GM23248 (cell line): ENCODE measurements at places on chromosomes 4 and X.

DNA sequence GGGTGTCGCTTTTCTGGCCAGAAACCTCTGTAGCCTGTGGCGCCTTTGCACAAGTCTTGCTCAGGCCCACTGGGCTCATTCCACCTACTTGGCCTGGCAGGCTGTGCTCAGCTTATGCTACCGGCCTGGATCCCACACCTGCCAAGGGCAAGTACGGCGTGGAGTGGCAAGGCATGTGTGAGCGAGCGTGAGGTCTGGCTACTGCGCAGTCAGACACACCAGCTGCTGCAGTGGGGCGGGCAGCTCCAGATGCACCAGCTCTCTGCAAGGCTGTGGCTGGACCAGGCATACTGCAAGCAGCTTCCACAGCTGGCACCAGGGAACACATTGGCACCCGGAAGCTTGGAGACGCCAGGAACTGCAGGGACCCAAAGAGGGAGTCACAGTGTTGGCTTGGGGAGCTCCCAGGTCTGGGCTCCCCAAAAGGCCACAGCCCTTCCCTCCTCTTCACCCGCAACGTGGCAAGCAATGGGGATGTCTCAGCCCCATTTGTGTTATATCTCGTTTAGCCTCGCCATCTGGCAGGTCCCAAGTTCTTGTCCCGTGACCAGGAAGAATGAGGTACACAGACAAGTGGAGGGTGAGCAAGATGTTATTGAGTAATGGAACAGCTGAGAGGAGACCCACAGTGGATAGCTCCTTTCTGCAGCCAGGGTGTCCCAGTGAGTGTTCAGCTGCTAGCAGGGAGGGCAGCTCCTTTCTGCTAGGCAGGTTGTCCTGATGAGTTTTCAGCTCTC is 3.8 kb upstream of the FBXW7 start:
- DNase-seq = no peak

GRCh38 chr4:153257991-153258390 is 53.7 kb downstream of the TRIM2 start:
- no peak for DNase-seq

DNA sequence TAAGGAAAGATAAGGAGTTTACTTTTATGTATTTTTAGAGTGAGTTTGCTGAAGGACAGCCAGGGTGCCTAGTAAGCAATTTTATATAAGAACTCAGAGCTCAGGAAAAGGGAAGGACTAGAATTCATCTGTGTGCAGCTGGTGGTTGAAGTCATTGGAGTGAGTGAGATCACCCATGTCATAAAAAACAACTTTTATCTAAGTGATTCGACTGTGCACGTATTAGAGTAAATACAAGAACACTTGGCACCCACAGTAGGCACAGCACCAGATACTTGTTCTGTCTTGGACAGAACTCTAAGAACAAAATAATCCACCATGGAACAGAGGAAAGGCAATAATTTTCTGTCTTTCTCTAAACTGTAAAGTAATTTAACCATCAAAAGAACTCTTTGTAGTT is 31.6 kb downstream of the SYNPO2 start:
- no peak for DNase-seq

- DNase-seq = no peak
Observed at GRCh38 chr4:8655411-8656184, 63.0 kb downstream of the CPZ start.

DNA sequence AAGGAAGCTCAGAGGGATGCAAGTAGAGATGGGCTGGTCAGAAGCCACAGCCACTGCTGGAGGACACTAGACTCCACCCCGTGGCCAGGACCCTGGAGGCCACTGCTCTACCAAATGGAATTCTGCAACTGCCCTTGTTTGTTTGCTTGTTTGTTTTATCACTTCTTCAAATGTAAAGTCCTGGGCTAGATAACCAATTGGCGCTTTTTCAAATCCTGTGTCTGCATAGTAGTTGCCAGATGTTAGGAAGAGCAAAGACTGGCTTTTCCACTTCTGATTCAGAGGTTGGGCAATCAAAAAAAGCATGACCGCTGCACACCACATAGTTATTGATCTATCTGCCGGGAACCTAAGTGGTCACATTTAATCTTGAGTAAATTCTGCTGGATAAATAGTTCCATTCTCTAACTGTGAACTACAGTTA is 255.2 kb upstream of the SFRP2 start:
- peak; percentile 59 for DNase-seq

DNA sequence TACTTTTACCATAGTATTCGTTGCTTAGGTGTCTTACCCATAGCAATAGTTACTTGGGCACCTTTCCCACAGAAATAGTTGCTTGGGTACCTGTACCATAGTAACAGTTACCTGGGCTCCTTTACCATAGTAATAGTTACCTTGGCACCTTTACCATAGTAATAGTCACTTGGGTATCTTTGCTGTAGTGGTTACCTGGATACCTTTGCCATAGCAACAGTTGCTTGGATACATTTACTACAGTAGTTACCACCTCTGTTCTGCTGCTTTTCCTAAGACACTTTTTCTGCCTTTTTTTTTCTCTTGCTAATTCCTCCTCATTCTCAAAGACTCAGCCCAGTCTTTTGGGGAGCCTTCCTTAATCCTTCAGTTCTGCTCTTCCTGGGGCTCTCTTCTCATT is 272.8 kb upstream of the PUDP start:
- DNase-seq = no peak

DNA sequence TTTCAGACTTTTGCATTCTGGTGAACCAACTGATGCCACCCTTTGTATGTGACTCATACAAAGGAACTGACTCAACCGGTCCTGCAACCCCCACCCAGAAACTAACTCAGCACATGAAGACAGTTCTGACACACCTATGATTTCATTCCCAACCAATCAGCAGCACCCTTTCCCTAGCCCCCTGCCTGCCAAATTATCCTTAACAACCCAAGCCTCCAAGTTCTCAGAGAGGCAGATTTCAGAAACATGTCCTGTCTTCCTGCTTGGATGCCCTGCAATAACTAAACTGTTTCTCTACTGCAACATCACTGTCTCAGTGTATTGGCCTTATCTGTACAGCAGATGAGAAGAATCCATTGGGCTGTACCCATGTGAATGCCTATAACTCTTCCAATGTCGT is 284.7 kb downstream of the CAMK2D start:
- DNase-seq = peak; percentile 67

GRCh38 chr4:83282049-83282535 is 2.5 kb downstream of the COQ2 start:
- DNase-seq = peak; percentile 63

GRCh38 chr4:119493419-119493818 is 135.2 kb downstream of the PDE5A start:
- peak; percentile 42 for DNase-seq

DNA sequence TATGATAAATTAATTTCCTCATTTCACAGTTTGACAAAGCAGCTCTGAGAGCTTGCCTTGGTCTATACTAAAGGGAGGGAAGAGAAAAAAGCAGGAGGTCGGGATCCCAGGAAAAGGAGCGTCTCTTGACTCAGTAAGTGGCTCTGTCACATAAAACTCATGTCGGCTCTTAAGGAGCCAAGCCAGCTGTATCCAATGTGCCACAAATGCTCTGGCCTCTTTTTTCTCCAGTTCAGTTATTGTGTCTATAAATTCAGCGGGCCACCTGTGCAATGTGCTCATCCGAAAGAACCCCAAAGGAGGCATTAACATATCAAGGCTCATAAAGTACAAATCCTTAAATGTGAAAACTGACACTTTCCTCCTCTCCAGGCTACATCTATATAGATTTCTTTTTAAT is 337.7 kb upstream of the FAM241A start:
- DNase-seq = no peak

GRCh38 chr4:96035727-96036126 is 195.8 kb downstream of the PDHA2 start:
- no peak for DNase-seq

DNA sequence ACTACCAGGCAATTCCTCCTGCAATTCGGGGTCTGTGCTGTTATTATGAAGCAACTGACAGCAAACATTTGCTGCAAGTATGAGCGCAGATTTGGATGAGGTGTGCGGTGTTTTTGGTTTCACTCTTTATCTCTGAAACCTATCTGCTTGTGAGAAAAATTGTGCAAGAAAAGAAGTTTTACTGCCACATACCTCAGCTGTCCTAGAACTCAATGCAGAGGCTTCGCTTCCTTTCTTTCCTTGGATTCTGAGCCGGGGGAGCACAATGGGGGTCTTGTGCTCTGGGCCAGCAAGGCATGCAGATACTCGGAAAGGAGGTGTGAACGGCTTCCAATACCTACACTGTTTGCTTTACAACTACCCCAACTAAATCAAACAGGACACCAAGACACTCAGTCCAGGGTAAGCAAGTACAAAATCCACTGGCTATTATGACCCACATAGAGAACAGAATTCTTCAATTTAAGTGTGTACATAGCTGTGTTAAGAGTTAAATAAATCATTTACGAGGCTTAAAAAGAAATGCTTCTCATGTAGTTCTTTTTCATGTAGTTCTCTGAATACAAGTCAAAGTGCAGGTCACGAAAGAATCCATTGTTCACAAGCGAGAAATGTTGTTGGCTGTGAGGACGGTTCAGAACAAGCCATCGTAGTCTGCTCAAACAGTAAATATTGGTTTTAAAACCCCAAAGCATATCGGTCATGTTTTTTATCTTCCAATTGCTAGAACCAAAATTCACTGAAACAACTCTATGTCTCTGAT is 1.1 kb downstream of the SORBS2 start:
- DNase-seq = no peak

DNA sequence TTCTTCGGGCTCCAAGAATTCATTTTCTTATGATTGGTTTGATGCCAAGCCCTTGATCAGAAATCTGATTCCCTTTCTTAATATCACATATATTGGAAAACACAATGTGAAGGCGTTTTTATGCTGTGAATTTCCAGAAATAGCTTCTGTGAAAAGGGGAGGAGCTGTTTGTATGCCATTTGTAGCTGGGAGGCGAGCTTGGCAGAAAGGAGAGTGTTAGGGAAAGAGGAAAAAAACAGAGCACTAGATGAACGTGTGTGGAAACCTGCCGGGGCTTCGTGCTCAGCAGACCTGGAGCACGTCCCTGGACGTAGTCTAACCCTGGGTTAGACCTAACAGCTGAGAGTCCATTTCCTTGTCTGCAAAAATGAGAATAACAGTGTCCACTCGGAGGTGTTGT is 3.4 kb downstream of the CLCN4 start:
- DNase-seq = no peak

DNA sequence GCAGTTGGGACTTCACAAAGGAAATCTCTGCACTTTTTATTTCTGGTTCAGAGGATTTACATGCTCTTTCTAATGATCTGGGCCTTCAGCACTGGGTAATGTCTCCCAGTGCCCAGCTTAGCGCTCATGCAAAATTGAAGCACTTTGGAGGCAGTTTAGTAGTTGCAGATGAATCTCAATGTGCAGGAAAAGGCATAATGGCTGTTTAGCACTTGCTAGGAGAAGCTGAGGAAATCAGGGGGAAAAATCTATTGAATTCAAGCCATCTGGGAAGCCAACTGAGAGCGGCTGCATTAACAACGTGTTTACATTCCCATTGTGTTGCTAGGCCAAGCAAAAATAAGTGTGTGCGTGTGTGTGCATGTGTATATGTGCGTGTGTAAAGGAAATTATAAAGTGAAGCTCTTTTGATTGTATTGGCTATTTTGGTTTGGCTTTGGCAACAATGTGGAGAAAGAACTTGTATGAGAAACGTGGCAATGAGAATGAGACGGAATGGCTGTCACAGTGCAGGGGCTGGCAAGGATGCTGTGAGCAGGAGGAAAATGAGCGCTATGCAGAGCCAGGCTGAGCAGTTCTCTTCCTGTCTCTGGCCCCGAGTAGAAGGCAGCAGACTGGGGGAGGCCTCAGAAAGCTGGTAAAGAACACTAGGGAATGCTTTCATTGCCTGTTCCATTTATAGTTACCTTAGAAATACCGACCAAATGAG is 231.5 kb downstream of the UNC5C start:
- no peak for DNase-seq

DNA sequence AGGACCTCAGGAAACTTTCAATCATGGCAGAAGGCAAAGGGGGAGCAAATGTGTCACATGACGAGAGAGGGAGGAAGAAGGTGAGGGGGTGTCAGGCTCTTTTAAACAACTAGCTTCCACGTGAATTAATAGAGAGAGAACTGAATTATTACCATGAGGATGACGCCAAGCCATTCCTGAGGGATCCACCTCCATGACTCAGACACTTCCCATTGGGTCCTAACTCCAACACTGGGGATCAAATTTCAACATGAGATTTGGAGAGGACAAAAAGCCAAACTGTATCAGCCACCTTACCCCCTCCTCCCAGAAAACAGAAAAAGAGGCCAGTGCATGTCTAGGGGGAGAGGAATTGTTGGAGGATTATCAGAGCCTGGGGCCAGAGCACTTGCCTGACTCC is 40.4 kb upstream of the LAS1L start:
- peak; percentile 24 for DNase-seq

- peak; percentile 87 for DNase-seq
Observed at GRCh38 chr4:89752932-89753598, 83.9 kb downstream of the SNCA start.

- DNase-seq = no peak
Observed at GRCh38 chr4:14744346-14744745, 257.9 kb upstream of the CPEB2 start.

DNA sequence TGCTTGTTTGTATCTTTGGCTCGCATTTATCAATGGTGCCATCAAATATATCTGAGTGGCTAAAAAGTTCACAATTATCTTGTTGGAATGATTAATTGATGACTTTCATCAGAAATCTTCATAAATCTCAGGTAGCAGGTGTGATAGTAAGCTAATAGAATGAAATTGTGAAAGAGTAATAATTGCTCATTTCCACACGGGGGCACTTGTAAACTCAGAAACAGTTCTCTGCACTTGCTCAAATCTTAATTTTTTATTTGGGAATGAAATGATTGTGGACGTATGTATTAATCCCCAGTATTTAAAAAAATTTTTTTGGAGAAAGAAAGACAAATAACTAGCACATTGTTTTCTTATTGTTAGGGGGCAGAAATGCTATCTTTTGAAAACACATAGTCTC is 132.8 kb downstream of the DTHD1 start:
- DNase-seq = no peak

GRCh38 chr4:4853371-4853823 is 6.1 kb upstream of the MSX1 start:
- DNase-seq = peak; percentile 50

- DNase-seq = peak; percentile 83
Observed at GRCh38 chrX:110284159-110284558, 33.7 kb downstream of the AMMECR1 start.

DNA sequence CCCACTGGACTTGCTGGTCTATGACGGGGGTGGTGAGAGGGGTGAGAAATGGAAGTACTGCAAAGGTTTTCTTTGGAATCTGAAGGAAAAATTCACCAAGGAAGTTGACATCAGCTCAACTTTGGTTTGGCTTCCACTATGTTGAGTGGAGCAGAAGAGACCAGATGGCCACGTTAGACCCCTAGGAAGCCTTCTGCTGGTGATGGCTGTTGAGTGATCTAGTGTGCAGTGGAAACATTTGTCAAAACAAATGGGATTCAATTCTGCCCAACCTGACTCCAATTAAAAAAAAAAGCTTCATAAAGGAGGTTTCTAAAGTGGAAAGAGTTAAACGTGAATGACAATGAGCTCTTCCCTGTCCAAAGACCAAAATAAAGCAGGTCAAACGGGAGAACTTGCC is 25.7 kb downstream of the SEL1L3 start:
- no peak for DNase-seq
